ENCODE measurements at places on chromosomes 12 and 14.

DNA sequence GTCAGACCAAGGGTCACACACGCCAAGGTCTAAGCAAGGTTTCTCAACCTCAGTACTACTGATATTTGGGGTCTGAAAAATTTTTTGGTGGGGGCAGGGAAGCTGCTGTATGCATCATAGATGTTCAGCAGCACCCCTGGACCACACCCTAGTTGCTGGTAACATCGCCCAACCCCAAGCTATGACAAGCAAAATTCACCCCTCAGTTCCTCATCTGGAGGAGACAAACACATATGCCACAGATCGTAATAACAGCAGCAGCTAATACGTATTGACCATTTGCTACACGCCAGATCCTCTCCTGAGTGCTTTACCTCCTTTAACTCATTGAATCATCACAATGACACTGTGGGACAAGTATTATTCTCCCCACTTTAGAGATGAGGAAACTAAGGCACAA lies 46.4 kb downstream of the ACTN1 start:
- no peak for DNase-seq

- peak; percentile 54 for DNase-seq
These were observed 156.5 kb downstream of the PRKCH start for GRCh38 chr14:61477712-61478462.

- no peak for DNase-seq
These were observed 378.8 kb downstream of the ALG10 start for GRCh38 chr12:34400986-34401658.

DNA sequence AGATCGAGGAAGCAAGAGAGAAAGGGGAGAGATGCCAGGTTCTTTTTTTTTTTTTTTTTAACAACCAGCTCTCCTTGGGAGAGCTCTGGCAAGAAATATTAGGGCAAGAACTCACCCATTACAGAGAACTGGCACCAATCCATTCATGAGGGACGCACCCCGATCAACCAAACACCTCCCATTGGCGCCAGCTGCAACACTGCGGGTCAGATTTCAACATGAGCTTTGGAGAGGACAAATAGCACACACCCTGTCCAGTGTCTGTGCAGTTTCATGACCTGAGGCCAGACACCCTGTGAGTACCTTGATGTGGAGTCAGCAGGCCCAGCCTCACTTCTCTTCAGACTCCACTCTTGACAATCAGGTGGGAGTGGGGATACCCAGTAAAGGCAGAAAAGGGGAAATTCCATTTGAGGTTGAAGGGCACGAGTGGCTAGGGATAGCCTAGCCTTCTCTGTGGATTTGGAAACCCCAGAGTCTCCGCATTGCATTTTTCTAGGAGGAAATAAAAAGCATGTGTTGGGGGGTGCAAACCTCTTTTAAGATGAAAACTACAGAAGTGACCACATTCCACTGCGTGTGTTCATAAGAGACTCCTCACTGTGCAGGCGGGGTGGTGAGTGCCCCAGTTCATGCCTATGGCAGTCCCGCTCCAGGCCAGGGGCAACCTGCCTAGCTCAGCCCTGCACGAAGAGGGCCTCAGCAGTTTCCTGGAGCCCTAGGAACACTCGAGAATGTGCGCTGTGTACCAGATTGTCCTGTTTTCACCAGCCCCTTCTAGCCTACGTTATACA lies 42.4 kb upstream of the GPATCH2L start:
- DNase-seq = no peak

DNA sequence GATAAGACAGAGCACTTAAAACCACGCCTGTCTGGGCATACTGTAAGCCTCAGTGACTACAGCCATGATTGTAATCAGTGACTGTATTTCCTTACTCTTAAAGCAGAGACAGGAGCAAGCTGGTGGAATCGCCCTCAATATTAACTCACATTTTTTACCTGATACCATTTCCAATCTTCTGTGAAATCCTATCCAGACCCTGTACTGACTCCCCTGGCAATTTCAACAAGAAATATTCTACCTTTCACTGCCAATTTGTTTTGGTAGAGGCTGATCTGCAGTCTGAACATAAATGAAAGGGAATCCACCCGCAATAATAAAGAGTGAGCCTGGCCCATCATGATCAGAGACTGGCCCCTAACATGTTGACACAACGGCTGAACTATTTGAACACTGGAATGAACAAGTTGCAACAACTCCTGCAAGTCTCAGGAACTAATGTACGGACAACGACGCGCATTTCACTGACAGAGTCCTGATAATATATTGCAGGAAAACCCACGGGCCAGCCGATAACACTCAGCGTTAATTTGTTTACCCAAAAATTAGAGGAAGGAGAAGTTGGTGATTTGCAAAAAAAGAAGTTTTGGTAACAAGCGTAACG lies 195.5 kb upstream of the BTG1 start:
- no peak for DNase-seq

- DNase-seq = no peak
These were observed 513.4 kb downstream of the MED13L start for GRCh38 chr12:115763982-115764621.

DNA sequence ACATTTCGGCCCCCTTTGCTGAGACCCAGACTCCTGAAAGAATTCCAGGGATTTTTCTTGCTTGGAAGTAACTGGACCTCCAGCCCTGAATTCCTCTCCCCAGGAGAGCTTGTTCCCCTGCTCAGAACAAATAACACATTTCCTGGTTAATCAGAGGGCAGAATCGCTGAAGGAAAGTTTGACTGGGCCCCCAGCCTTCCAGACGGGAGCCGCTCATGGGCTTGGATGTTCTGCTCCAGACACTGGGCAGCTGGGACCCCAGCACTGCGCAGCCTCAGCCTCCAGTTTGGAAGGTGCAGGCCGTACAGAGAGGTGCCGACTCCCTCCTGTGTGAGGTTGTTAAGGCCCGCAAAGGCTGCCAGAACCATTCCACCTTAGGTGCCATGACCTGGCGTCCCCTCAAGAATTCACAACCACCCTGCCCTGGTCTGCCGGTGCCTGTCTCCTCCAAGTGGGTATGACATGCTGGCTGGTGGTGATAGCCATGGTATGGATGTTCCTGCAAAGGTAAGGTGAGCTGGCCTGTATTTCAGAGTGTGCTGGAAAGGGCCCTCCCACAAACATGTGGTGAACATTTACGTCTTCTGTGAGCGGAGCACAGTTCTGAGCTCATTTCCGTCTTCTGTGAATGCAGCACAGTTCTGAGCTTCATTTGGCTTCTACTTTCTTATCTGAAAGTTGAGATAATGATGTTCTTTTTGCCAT lies 5.1 kb upstream of the LTBP2 start:
- DNase-seq = peak; percentile 80

- no peak for DNase-seq
These were observed 169.4 kb downstream of the KIF26A start for GRCh38 chr14:104307627-104308401.

DNA sequence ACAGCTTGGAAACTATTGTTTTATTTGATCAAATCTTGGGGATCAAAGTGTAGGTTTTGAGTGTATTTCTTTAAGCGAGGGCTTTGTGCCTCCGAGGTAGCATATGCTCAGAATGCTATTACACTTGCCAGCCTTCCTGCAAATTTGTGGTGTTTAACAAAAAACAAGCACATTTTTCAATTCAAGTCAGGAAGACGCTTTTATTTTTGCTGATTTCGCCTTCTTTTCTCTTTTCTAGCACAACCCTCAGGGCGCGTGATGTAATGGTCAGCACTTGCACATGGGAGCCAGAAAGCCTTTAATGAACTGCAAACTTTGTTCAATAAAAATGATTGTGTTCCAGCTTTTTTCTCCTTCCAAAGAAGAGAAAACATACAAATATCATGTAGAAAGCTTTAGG lies 466.5 kb downstream of the PRKD1 start:
- DNase-seq = no peak

DNA sequence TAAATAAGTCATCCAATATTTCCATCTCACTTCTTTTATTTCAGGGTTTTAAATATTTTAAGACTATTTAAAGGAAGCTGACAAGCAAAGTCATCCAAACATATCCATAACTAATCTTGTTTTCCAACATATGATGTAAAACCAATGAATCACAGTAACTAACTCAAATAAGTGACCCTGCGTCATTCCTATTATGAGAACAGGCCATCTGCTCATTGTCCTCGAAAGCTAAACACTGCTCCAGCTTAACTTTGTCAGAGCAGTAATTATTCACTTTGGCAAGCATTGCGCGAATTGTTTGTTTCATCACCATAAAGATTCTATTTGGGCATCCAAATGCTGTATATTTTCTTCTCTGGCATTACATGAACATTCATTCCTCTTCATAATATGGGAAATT lies 99.1 kb downstream of the CAPZA3 start:
- DNase-seq = no peak

DNA sequence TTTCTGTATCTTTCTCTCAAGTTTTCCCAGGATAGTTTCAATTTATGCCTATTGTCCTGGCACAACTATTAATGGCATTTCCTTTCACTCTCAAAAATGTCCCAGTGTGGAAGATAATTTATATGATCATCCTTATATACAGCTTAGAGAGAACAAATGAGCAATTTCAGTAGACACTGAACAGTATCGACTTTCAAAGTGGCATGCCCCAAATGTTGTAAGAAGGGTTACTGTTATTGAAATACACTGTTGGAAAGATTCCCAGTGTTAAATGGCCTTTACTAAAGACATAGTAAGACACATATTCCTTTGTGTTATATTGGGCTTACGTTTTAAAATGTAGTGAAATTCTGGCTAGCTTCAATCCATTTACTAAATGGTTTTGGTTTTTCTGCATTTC lies 202.3 kb upstream of the CDKN3 start:
- peak; percentile 34 for DNase-seq

DNA sequence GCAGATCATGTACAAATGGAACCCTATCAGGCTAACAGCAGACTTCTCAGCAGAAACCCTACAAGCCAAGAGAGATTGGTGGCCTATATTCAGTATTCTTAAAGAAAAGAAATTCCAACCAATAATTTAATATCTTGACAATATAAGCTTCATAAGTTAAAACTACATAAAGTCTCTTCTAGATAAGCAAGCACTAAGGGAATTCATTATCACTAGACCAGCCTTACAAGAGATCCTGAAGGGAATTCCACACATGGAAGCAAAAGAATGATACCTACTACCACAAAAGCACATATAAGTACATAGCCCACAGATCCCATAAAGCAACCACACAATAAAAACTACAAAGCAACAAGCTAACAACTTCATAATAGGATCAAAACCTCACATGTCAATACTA lies 60.4 kb upstream of the SCAF11 start:
- DNase-seq = no peak

Measured in fibroblast of skin of back (primary cell).